ENCODE measurements at places on chromosomes 1 and 21.

DNA sequence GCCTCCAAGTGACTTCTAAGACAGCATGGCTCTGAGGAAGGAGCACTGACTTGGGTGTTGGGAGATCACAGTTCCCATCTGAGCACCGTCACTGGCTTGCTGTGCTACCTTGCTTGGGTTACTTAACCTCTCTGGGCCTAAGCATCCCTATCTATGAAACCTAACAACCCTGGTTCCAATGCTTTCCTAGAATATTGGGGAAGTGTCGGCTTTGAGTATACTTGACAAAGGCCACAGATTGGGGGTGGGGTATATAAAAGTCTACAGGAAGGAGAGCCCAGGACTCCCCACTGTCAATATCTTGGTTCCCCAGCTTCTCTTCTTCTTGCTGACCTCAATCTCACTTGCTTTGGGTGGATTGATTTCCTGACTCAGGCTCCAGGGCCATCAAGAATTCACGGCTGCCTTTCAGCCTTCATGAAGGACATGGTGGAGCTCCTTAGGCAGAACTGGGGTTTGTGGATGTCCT, 6.3 kb downstream of the TNFRSF1B start:
- no peak for DNase-seq

DNA sequence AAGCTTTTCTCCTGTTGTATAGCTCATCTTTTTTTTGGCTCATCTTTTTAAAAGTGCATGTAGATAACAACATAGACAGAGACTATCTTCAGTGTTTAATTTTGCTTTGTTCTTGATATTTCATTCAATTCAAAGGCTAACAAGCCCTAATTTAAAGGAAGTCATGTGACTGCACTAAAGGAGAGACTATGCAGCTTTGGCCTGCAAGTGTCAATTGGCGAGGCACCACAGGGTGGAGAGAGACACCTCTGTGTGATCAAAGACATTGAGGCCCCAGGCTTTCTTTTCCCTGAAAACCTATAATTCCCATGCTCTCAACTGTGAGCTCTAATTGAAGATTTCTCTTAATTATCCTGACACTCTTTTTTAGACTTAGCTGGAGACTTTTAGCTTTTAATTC, 53.6 kb downstream of the CHODL start:
- no peak for DNase-seq

- DNase-seq, result no peak
These were observed 31.8 kb upstream of the CSF3R start for GRCh38 chr1:36514501-36514900.

DNA sequence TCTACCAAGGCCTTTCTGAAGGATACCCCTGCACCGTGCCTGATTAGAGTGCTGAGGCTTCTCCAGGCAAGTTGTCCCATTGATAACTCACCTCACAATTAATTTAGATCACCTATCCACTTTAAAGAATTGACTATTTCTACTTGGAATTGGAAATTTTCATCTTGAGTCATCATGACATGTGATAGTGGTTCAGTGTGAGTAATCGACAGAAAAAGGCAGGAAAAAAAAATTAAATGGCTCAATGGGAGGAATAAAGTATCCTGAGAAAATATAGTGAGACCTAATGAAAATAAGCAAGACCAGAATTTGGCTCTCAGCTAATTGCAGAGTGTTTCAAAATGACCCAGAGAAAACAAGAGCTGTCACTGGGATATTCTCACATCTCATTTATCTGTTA, 222.4 kb upstream of the C8B start:
- no peak for DNase-seq

DNA sequence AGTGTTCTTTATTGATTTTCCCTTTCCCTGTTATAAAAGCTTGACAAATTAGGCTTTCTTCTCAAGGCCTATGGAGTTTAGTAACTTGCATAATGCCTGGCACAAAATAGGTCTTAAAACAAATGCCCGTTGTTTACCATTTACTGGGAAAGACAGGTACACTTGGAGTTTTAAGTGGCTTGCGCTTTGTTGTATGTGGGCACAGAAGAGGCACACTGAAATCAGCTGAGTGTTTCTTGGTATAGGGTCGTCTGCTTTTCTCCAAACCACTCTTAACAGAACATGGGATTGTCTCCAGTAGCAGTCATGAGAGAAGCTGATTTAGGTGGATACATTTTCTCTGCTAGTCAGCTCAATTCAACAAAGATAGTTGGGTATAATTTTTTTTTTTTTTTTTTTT, 132.5 kb downstream of the SYT14 start:
- no peak for DNase-seq

DNA sequence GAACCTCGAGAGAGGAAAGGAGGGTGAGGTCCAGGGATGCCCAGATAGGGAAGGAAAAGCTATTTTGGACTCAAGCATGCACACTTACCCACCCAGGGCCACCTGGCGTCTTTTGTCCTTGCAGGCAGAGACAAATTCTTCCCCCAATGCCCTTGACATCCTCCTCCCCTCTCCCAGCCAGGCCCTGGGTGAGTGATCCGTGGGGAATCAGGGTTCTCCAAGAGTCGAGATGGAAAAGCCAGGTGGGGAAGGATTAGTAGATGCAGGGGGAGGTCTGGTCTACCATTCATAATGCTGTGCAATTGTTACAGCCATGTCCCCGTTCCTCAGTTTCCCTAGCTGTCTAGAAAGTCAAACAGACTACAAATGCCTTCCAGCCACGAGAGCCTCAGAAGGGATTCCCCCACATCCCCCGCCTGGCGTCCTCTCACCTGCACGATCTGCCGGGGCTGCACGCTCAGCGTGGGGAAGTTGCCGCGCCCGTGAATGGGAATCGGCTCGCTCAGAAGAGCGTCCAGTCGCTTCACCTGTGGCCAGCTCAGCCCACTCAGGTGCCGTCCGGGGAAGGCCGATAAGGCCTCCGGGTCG, 580 bp downstream of the TENT5B start:
- no peak for DNase-seq

DNA sequence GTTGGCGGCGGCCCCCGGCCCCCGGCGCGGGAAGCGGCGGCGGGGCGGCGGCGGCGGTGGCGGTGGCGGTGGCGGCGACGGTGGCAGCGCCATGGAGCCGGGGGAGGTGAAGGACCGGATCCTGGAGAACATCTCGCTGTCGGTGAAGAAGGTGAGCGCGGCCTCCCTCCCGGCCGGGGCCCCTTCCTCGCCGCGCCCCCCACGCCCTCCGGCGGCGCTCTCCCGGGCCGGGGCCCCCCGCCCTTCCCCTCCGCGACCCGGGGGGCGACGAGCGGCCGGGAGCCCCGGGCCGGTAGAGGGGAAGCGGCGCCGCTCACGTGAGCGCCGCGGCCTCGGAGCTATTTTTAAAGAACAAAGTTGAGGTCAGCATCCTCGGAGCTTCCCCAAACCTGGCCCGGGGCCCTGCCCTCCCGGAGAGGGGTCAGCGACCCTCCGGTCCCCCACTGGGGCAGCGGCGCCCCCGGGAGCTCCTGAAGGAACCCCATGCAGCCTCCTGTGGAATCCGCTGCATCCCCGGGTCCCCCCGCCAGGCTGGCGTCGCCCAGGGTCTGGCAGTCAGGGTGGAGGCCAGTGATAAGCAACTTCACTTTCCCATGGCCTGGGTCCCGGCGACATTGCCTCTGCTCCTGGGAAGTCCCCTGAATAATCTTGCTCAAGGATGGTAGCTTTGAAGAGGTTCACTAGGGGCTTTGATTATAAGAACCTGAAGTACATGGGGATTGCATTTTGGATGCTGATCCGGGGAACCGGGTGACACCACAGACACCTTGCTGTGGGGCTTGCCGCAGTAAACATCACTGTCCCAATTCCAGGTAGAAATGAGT, 560 bp downstream of the PLEKHM2 start:
- no peak for DNase-seq

- no peak for DNase-seq
These were observed 1343.3 kb upstream of the ADGRL2 start for GRCh38 chr1:80457409-80457808.

DNA sequence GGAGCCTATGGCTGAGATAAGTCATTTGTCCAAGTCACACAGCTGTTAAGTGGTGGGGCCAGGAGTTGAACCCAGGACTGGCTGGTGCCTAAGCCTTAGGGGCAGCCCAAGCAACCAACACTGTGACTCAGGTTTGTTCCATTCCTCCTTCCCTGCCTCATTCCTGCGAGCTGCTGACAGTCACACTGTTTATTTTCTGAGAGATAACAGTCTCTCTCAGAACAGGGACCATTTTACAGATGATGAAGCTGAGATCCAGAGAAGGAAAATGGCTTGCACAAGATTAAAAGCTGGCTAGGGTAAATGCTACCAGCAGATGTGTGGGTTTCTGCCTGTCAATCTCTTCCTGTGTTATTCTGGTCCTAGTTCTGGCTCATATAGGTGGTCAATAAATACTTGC, 24.3 kb upstream of the TCEA3 start:
- no peak for DNase-seq

DNA sequence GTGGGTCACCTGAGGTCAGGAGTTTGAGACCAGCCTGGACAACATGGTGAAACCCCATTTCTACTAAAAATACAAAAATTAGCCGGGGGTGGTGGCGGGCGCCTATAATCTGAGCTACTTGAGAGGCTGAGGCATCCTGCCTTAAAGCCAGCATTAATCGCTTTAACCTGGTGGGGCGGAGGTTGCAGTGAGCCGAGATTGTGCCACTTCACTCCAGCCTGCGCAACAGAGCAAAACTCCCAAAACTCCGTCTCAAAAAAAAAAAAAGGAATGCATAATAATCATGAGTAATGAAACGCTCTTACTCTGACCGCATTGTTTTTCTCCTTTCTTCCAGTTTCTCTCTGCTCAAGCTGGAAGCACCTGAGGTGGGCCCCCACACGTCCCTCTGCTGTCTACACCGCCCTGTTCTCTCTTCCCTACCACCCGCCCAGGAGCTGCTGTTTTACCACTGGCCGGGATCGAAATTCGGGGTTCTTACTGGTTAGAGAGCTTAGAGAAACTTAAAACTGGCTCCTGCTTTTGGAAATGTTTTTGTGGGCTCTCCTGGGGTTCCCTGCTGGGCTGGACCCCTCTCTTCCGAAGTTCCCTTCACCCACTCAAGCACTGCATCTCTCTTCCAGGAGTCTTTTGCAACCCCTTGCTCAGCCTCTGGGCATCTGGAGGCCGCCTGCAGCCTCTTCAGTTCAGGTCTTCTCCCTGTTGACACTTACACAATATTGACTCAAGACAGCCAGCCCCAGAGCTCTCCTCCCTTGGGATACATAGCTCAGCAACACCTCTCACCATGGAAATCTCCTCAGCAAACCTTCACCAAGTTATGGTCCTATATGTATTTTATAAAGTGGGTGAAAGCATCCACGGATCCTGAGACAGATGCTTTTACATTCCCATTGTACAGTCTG, 62.5 kb downstream of the FAM163A start:
- no peak for DNase-seq

- DNase-seq, result no peak
These were observed 15.7 kb upstream of the ATP13A2 start for GRCh38 chr1:17027403-17027802.

DNA sequence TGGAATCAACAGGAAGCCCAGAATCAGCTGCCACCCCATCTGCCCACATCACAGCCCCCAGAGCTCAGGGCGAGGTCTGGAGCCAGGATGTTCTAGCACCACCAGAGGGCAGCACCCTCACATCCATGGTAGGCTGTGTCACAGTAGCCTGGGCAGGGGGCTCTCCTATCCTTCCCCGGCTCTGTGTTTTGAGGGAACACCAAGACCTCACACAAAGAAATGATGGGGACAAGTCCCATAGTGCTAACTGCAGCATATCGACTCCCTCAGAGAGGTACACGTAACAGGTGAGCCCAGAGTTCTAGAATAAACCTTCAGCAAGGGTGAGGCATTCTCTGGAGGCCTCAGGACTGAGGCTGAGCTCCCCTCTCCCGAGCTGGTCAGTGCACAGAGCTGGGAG, 2.3 kb upstream of the KCNC4 start:
- DNase-seq, result peak; percentile 36

- DNase-seq, result peak; percentile 33
These were observed 1.3 kb downstream of the ADAMTS1 start for GRCh38 chr21:26843933-26844257.

DNA sequence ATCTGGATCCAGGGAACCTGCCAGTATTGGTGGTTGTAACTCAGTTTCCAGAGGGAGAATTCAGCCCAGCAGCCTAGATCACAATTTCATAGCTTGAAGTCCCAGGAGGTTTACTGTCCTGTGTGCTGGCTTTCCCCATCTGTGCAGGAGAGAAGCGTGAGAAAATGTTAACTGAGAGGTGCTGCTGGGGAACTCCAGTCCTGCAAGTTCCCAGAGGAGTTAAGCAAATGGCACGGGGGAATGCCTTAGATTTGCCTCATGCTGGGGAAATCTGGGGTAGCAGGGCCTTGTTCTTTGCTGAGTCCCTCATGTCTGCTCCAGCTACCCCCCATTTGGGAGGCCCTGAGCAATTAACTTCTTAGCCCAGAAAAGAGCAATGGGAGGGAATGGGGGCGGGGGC, 25.1 kb upstream of the SLAMF6 start:
- DNase-seq, result no peak

DNA sequence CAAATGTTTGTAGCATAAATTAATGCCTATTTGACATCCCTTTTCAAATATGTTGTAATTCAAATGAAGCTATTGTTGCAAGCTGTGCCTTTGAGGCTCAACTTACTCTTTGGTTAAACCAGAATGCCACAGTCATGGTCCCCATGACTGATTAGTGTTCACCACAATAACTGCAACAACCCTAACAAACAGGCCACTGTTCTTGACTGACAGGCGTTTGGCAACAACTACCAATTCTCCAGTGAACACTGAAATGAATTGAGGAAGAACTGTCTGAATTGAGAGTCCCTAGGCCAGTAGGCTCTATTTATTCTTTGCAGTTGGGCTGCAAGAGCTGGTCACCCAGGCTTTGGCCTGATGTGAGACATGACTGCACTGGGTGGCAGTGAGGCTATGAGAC, 6.6 kb upstream of the TMEM167B start:
- DNase-seq, result no peak

DNA sequence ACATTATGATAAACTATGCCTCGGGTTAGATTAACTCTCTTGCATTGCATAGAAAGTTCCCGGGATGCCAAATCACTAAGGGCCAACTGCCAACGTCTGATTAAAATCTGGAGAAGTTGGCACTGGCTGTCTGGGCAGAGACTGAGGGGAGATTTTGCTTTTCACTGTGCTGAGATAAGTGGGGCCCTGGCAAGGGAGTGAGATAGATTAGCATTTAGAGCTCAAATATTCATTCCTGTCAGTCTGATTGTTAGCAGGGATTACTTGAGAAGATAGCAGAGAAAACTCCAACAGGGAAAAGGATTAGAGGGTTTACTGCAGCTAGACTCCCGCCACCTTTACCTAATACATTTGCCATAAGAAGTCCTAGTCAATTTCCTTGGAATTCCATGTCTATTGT, 714.1 kb upstream of the CHRM3 start:
- DNase-seq, result no peak
